Activated naive CD4-positive, alpha-beta T cell treated with anti-CD3 and anti-CD28 coated beads, Interleukin-2, amount 50 U/mL, for 16 hours (primary cell): ENCODE measurements at places on chromosomes 16 and 17.
A peak's percentile ranks its signal among the peaks of the same experiment; 100 is the strongest.

DNA sequence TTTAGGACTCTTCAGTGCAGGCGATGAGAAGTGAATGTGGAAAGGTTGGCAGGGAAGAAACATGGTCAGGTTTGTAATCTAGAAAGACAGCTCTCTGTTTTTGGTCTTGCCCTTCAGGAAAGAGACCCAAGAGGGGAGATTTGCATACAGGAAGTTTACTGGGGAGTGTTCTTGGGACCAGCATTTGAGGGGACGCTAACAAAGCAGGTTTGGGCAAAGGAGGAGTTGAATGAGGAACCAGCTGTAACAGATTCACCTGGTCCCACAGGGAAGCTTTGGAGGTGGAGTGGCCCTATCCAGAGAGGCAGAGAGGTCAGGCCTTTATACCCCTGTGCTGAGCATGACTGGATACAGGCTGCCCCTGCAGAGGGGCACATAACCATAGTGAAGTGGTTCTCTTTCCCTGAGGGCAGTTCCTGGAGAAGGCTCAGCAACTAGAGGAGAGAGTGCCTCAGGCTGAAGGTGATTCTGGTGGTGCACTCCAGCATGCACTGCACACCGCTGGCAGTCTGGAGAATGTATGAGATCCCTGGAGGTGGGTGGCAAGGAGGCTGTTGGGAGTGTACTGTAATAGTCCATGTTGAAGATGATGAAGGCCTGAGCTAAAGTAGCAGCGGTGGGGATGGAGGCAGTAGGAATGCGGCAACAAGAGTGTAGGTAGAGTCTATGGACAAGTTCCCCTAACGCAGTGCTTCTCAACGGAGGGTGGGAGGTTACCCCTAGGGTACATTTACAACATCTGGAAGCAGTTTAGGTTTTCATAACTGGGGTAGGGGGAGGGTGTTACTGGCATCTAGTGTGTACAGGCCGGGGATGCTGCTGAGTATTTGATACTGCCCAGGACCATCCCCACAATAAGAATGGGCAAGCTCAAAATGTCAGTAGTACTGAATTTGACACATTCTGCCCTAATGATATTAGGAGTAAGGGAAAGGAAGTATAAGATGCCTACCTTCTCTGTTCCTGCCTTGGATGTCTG is 37.2 kb downstream of the MAP2K6 start:
- no peak for DNase-seq

DNA sequence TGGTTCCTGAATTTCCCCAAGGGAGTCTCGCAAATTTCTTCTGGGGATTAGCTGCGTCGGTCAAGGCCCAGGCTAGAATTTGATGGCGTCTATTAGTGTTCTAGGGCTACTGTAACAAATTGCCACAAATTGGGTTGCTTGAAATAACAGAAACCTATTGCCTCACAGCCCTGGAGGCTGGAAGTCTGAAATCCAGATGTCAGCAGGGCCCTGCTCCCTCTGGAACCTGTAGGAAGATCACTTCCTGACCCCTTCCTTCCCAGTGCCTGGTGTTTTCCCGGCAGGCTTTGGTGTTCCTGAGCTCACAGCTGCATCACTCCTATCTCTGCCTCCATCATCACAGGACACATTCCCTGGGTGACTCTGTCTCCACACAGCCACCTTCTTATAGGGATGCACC is 24.4 kb downstream of the DHRS7C start:
- DNase-seq, result no peak

DNA sequence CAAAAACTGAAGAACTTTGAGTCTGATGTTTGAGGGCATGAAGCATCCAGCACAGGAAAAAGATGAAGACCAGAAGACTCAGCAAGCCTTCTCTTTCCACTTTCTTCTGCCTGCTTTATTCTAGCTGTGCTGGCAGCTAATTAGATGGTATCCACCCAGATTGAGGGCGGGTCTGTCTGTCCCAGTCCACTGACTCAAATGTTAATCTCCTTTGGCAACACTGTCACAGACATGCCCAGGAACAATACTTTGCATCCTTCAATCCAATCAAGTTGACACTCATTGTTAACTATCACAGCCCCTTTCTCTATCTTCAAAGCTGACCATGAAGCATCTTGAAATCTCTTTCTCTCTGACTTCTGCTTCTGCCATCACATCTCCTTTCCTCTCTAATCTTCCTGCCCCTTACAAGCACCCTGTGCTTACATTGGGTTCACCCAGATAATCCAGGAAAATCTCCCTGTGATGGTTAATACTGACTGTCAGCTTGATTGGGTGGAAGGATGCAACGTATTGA is 115.9 kb upstream of the CDH13 start:
- no peak for DNase-seq

GRCh38 chr17:10205549-10206185 is 7.3 kb upstream of the GAS7 start:
- no peak for DNase-seq

DNA sequence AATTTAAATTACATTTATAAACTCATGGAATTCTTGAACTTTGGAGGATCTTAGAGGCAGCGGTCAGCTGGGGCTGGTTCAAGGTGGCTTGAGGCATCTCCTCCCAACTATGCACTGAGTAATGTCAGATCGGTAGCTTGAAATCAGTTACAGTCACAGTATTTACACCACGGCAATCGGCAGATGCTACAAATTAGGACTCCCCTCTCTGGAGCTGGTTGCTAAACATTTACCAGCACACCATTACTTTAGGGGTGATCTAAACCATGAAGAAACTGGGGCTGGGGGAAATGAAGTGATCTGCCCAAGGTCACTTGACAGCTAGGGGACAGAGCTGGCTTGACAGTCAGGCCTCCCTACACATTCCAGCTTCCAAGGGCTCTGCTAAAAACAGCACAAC is 137.6 kb downstream of the IRX3 start:
- no peak for DNase-seq

- no peak for DNase-seq
Observed at GRCh38 chr17:27993161-27993695, 49.2 kb upstream of the NLK start.

GRCh38 chr17:12722282-12722681 is 56.6 kb downstream of the MYOCD start:
- DNase-seq, result no peak

DNA sequence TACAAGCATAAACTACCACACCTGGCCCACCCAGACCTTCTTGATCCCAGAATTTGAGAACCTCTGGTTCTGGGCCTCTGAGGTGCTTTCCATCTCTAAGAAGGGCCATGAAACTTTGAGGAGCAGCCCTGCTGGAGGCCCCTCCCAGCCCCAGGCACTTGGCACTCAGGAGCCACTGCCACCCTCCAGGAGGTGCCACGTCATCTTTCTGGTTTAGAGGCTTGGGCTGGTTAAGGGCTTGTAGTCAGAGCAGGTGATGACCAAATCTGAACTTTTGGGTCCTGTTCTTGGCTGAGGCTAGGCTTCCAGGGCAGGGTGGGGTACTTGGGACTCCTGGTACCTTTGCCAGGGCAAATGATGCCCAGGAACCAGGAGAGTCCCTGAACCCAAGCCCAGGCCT is 13.8 kb upstream of the DLX4 start:
- DNase-seq, result no peak

- no peak for DNase-seq
Observed at GRCh38 chr17:50684612-50685333, 22.9 kb downstream of the ANKRD40 start.

GRCh38 chr17:81831563-81831956 is 1.5 kb downstream of the MCRIP1 start:
- DNase-seq, result no peak

DNA sequence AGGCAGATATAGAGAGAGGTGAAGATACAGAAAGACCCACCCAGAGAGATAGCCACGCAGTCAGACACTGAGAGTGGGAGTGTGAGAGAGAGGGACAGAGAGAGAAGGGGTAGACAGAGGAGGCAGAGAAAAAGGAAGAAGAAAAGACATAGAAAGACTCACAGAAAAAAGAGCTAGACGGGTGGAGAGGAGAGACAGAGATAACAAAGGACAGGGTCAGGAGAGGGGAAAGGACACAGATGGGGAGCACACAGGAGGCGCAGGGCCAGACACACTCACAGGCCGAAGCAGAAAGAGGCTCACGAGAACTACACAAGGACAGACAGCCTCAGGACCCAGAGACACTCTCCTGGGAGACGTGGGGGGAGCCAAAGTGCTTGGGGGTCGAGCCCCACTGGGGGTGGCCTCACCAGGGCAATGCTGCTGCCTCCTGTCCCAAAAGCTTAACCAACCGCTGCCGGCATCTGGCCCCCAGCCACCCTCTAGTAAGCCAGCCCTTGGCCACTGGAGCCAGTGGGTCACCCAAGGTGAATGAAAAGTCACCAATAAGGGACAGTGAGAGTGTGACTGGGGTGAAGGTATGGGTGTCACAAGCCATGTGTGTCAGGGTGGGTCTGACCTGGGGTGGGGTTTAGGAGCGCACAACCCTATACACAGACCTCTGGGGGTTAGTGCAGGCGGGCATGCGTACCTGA is 3.8 kb downstream of the ZNF385C start:
- DNase-seq, result no peak

GRCh38 chr17:49634485-49634860 is 43.4 kb downstream of the SPOP start:
- no peak for DNase-seq

DNA sequence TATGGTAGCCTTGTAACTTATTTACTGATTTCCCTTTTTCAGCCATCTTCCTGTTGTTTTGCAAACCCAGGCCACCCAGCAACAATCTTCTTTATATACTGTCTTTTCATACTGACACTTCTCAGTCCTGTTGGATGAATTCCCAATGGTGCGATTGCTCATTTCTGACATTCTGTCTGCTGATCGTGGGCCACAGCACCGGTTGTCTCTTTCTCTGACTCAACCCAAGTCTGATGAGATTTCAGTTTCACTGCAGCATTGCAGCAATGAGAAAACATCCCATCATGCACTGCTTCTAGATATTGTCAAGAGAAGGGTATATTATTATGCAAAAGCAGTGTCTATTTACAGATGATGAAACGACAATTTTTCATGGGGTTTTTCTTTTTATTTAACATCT is 349.2 kb upstream of the HSBP1 start:
- no peak for DNase-seq

- DNase-seq, result peak; percentile 74
Observed at GRCh38 chr17:55264645-55265298, at the start of gene HLF. Gene HLF, plus strand, starts transcription at chr17:55264960. Its CDS starts 525 bp downstream, at chr17:55265485.

- DNase-seq, result no peak
Observed at GRCh38 chr16:51225878-51226277, 74.8 kb upstream of the SALL1 start.

DNA sequence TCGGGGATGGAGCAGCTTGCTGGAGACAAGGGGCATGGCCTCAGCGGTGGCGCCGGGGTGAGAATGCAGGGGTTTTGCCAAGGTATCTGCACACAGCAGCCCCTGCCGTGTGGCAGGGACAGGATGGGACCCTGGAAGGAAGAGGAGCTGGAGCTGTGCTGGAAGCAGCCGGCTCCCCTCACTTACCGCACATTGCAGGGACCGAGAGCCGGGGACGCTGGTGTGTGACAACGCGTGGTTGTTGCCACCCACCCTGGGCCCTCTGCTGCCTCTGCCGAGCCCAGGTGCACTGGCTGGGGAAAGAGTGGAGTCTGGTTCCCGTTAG is 3.0 kb downstream of the NUBP2 start:
- no peak for DNase-seq

GRCh38 chr16:72797621-72798020 is 250.3 kb downstream of the ZFHX3 start:
- DNase-seq, result no peak

DNA sequence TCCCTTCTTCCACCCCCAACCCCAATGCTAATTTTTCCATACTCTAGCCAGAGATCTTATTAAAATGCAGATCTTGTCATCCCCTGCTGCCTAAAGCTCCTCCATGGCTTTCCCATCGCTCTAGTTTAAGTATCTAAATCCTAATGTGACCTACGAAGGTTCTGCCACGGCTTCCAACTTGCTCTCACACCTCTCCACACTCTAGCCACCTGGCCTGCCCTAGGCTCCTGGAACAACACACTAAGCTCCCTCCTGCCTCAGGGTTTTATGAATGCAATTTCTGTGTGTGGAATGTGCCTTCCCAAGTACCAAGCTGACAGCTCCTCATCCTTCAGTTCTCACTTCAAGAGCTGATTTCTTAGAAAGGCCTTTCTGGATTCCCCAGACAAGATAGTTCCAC is 16.6 kb downstream of the NXPH3 start:
- no peak for DNase-seq

DNA sequence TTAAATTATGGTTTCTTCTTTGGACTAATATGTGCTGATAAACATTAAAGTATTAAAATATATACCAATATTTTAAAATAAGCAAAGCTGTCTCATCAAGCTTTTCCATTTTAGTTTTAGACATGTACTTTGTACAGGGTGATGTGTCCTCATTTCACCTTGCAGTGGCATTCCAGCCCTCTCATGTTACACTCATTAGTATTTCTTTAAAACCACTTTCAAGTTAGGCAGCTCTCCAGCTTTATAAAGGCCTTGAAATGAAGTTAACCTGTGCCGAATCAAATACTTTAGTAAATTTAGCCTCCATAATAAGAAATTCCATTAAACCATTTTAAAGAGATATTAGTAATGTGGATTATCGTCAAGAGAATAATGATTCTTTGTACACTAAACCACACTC is 107.6 kb upstream of the HLF start:
- DNase-seq, result no peak

GRCh38 chr17:418421-418751 is 65.8 kb upstream of the RPH3AL start:
- peak; percentile 50 for DNase-seq

DNA sequence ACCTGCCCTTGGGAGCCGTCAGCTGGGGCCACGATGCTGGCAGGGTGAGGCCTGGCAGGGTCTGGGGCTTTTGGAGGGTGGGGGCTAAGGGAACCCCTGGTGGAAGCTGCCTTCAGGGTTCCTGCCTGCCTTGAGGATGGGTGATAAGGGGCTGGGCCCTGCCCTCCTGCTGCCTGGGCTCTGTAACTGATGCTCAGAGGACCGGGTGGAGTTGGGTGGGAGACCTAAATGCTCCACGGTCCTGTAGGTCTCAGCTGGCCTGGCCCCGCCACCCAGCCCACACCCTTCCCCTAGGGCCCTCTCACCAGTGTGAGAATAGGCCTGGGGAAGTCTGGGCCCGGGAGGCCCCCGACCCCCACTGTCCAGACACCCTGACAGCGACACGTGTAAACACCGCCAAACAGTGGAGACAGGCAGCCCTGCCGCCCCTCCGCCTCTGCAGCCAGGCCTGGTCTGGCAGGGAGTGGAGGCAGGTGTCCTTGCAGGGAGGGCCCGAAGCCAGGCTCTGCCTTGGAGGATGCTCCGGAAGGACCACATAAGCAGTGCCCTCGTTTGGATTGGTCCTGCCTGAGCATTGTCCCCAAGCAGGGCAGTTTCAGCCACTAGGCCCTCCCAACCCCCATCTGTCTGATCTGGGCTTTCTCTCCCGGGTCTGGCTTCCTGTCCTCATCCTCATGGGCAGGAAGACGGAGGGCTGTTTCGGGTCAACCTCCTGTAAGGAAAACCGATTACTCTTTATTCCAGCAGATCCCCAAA is 6.5 kb upstream of the BAHCC1 start:
- no peak for DNase-seq

DNA sequence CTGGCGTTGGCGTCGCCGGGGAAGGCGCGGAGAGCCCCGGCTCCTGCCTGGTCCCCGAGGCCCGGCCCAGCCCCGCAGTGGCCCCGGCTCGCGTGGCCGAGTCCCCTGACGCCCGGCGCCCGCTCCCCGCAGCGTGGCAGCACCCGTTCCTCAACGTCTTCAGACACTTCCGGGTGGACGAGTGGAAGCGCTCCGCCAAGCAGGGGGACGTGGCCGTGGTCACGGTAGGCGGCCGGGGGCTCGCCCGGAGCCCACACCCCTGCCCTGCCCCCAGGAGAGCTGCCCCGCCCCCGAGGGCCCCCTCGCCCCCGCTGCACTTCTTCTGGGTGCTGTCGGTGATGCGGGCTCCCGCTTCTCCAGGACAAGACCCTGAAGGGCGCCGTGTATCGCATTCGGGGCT is 466 bp downstream of the WDR90 start:
- no peak for DNase-seq
